ENCODE measurements at places on chromosomes 5 and 9.

GRCh38 chr5:39201160-39201780 lies 18.1 kb downstream of the FYB1 start:
- no peak for DNase-seq

DNA sequence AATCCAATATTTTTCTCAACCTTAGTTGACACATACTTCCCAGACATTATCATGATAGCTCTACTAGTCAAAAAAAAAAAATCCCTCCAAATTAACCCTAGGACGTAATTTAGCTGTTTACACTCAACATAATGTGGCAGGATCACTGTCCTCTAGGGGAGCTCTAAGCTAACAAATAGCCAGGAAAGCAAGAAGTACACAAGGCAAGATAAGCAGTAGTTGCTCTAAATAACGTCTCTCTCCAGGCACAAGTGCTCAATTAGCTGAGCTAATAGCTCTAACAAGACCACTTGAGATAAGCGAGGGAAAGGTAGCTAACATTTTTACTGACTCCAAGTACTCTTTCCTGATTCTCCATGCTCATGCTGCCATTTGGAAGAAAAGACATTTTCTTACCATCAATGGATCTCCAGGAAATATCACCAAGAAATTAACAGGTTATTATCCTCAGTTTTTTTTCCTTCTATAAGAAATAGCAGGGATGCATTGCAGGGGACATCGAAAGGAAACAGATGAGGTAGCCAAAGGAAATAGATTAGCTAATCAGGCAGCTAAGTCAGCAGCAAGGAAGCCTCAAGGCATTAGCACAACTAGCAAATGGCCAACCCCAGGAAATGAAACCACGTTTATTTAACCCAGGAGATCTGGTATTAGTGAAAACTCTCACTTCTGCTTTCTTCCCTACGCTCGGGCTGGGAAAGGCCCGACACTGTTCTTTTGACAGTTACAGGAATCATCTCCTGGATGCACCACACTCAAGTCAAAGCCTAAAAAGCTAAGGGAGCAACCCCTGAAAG lies 614.1 kb downstream of the PTPRD start:
- no peak for DNase-seq

GRCh38 chr9:71626395-71626794 lies 141.9 kb downstream of the CEMIP2 start:
- no peak for DNase-seq

- DNase-seq, result peak; percentile 29
These were observed 160.0 kb downstream of the PRR16 start for GRCh38 chr5:120624021-120624563.
